ENCODE measurements at places on chromosomes 5 and 9.

GRCh38 chr5:56129288-56129687, 103.8 kb downstream of the ANKRD55 start:
- no peak for DNase-seq

- DNase-seq, result no peak
These were observed 351.0 kb downstream of the KIAA0825 start for GRCh38 chr5:94267350-94267899.

GRCh38 chr5:44388321-44389089, 715 bp downstream of the FGF10 start:
- DNase-seq, result no peak

- no peak for DNase-seq
These were observed 90.4 kb upstream of the ANKRD55 start for GRCh38 chr5:56323505-56323904.

DNA sequence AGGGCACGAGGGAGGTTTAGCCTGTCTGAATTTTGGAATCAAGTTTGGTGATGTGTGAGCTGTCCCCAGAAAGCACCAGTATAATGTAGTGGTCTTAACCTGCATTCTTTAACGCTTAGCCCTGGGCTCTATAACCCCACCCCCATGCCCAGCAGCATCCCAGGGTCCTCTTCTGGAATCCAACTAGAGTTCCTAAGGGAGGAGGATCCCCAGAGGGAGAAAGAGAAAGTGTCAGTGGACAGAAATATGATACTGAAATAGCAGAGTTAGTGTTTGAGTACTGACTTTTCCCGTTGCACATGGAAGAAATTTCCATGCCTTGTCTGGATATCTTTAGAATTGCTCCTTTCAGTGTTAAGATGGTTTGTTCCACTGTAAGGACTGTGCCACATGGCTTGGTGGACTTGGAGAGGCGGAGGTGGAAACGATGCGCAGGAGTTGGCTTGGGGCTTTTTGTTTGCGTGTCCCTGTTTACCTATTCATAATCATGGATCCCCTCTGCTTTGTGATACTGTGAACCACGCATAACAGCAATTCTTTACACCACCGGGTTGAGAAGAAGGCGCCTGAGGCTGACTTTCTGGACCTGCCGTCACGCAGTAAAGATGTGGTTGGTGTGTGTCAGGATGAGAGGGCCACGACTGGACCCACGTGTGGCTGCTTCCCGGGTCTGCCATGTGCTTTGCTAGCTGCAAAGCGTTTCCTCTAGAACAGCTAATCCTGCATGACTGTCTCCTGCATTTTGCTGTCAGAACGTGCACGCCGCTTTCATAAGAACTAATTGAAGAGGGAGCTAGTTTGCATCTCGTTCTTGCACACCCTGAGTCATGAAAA, 142.3 kb downstream of the SMARCA2 start:
- DNase-seq, result no peak
